ENCODE measurements at places on chromosomes 12 and 14. TPM values are rescaled to one million over a fixed set of nuclear protein-coding genes. Genes with fewer than 3 reads are reported as not detected.
A peak's percentile ranks its signal among the peaks of the same experiment; 100 is the strongest.

Gene GZMB
- 0.86 TPM for polyA plus RNA-seq

Gene KIF5A
- 0.69 TPM for polyA plus RNA-seq

Gene IAPP
- not detected for polyA plus RNA-seq

Gene TAS2R9
- polyA plus RNA-seq, result not detected

Gene DAO
- polyA plus RNA-seq, result 50.4 TPM

- no peak for DNase-seq
These were observed 175.1 kb upstream of the SFSWAP start for GRCh38 chr12:131535779-131536178.

DNA sequence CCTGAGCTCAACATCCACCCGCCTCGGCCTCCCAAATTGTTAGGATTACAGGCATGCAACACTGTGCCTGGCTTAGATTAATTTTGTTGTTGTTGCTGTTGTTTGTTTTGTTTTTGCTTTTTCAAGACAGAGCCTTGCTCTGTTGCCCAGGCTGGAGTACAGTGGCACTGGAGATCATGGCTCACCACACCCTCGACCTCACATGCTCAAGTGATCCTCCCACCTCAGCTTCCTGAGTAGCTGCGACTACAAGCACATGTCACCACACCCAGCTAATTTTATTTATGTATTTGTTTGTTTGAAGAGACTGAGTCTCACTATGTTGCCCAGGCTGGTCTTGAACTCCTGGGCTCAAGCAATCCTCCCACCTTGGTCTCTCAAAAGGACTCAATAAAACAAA is 26.7 kb downstream of the CRY1 start:
- no peak for DNase-seq

DNA sequence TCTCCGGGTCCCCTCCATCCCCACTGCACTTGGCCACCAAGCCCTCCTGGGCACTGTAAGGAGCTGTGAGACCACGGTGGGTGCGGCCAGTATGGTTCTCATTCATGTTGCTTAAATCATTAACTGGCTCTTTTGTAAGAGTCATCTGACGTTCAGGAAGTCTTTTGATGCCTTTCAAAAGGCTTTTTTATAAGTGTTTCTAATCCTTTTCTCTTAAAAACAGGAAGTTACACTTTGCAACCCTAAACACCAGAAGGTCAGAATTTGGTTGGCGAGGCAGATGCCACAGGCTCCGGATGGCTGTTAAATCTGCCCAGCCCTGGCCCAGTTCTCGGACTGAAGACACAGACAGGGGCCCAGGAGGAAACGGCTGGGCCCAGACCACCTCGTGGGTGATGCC is 26.1 kb upstream of the DIO3 start:
- DNase-seq, result no peak

DNA sequence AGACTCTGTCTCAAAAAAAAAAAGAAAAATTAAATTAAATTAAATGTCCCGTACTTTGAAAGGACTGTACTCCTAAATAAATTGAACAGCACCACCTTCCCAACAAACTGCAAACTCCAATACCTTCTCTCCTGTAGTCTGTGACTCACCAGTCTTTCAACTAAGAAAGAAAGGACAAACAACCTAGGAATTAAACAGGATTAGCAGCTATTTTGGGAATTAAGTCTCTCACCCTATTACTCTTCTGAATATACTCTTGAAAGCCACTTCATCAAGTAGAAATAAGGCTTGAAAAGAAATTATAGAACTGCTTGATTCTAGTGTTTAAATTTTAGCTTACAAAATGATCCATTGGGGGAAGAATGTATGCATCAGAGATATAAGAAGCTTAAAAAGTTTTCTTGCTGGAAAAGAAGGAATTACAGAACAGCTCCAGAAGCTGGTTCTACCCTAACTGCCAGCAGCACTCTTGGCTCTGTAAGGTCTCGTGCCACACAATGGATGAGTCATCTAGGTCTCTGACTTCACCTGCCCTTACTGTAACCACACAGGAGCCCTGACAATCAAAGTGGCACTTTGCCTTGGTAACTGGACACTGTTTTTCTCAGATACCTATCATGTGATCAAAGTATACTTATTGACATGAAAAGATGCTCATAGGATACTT is 57.0 kb upstream of the CERS5 start:
- DNase-seq, result no peak

GRCh38 chr14:35355981-35356841 is 48.3 kb downstream of the NFKBIA start:
- no peak for DNase-seq

DNA sequence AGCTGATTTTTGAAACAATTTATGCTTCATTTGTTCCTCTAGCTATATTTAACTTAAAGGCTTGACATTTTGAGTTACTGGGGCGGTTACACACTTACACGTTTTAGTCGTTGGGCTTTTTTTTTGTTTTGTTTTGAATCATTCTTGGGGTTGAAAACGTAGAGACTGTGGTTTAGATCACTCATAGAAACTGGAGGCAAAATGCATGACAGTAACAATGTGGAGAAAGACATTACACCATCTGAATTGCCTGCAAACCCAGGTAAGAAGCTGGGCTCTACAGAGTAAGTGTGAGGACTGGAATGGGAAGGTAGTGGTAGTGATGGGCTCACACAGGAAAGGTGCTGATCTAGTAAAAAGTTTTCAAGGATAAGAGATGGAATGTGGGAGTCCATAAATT is at the start of gene CLEC2D:
CLEC2D (plus strand) TSS at position 180 of the 400 bp plus-strand sequence; CDS start at position 202, 22 bp downstream.
- DNase-seq, result no peak

GRCh38 chr12:121443193-121443870 is 43.4 kb downstream of the RNF34 start:
- peak; percentile 88 for DNase-seq

GRCh38 chr14:105118646-105119407 is 49.7 kb downstream of the JAG2 start:
- no peak for DNase-seq

Measured in kidney (tissue), 22 donors.